ENCODE measurements at places on chromosomes 16 and 17.
A peak's percentile ranks its signal among the peaks of the same experiment; 100 is the strongest.

DNA sequence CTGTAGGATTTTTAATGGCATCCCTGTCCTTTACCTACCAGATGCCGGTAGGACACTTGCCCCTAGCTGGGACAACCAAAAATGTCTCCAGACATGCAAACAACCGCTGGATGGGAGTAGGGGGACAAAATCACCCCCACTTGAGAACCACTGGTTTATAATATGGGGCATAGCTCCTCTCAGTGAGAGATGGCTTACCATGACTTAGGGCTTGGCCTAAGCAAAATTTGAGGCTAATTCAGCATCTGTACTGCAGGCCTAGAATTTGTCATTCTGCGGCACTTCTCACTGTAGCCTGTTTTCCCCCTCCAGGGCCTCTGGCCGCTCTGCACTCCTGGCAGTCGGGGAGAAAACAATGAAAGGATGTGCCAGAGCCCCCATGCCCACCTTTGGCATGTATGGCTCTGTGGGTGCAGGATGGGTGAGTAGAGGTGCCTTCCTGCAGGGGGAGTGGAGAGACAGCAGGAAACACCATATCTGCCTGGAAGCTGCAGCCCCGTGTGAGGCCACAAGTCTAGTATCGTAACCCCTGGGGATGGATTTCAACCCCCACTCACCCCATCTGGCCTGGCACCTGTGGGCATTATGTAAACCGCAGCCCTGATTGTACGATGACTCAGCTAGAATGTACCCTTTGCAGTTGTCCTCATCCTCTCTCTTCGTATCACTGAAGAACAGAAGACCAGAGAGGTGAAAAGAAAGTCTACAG lies 268.1 kb downstream of the SOX9 start:
- DNase-seq = no peak

GRCh38 chr17:42598905-42599304 lies 10.3 kb downstream of the RETREG3 start:
- no peak for DNase-seq

DNA sequence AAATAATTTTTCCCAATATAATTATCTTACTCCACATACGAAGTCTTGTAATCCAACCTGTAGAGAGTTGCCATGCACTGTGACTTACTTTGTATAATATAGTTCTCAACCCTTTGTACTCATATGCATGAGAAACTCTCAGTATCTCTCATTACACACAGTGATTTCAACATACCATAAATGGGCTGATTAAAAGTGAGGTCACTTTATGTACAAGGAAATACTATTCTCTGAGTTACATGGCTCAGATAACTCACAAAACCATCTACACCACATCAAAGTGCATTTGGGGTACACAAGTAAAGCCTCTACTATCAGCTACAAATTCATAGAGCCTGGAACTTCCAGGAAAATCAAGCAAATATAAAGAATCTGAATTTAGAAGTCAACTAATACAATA lies 27.9 kb downstream of the SLFN12 start:
- DNase-seq = peak; percentile 58

DNA sequence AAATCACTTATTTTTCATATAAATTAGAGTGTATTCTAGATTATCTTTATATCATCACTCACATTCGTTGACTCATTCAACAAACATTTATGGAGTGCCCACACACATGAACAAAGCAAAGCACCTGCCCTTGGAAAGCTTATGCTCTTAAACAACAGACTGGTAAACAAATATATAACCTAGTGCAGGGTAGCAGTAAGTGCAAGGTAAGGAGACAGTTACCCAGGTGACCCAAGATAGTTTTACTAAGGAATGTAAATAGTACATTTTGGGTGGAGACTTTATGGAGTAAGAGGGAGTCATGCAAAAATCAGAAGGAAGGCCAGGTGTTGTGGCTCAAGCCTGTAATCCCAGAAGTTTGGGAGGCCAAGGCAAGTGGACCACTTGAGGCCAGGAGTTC lies 40.4 kb upstream of the HELZ start:
- DNase-seq = no peak

- no peak for DNase-seq
Measured at GRCh38 chr17:5535436-5535835, 48.9 kb downstream of the NLRP1 start.

DNA sequence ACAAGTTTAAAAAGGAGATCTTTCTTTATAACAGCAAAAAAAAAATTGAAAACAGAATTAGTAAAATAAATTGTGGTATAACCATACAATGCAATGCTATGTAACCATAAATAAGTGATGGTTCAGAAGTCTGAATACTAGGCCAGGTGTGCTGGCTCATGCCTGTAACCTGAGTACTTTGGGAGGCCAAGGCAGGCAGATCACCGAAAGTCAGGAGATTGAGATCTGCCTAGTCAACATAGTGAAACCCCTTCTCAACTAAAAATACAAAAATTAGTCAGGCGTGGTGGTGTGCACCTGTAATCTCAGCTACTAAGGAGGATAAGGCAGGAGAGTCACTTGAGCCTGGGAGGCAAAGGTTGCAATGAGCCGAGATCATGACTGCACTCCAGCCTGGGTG lies 34.6 kb downstream of the CCT6B start:
- DNase-seq = no peak

- DNase-seq = peak; percentile 34
Measured at GRCh38 chr16:11556945-11557720, 29.6 kb downstream of the LITAF start.

DNA sequence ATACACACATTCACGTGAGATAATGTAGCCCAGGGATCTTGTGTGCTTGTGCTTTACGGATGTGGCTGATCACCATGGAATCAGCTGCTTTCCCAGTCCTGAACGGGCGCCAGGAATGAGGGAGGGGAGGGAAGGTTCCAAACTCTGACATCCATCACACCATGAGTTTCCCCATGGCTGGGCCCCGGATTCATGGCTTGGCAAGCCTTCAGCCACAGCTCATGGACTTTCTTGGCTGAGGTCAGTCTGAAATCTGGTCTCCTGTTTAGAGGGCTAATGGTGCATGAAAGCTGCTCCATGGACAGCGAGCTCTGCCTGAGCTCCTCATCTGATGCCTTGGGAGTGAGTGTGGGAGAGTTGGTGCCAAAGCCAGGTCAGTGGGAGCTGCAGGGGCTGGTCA lies 767.6 kb upstream of the EEF2KMT start:
- no peak for DNase-seq

- DNase-seq = no peak
Measured at GRCh38 chr16:5490499-5490898, 392.9 kb upstream of the EEF2KMT start.

- DNase-seq = no peak
Measured at GRCh38 chr17:63250830-63251229, 195.3 kb downstream of the CYB561 start.

DNA sequence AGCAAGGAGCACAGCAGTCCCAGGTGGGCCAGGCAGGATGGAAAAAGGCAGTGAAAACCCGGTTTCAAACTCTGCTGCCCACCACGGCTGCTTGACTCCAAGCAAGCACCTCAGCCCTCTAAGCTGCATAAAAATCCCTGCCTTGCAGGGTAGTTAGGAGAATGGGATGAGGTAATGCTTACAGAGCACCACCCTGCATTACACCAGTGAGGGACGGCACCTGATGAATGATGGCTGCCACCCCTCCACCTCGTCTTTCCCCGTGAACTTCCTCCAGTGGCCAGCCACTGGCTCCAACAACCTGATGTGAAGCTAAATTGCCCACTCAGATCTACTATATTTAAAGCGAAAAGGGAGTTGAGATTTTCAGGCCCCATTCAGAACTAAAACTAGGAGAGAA lies 21.3 kb downstream of the MIEF2 start:
- no peak for DNase-seq

DNA sequence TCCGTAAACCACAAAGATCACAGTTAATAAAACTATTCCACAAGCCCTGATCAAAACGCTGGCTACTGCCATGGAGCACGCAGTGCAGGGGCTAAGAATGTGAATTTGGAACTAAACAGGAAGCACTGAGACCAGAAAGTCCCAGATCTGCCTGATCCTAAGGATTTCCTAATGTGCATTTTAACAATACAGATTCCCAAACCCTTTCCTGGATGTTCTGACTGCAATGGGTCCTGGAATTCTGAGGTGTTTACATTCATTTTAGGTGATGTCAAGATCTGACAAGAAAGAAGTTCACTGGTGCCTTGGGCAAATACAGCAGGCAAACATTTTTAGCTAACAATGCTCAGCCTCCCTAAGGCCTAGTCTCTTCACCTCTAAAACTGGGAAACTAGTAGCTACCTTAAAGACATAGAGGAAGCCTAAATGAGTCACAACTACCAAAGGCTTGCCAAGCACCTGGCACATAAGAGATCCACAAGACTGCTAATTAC lies 10.3 kb downstream of the NSMCE1 start:
- no peak for DNase-seq

DNA sequence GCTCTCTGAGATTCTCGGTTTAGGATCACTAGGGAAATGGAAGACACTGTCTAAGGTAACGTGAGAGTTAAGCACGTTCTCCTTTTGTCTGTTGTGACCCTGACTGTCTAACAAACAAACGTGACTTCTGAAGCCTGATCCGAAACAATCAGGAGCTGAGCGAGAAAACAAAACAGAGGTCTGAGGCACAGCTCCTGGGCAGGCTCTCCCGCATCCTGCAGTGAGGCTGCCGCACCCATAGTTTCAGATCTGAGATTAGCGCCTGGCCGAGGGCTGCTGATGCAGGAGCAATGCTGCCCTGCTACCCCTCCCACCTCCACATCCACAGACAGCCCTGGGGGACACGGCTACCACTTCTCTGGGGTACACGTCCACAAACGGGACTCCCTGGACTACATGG lies 46.7 kb downstream of the RNF157 start:
- DNase-seq = peak; percentile 35

DNA sequence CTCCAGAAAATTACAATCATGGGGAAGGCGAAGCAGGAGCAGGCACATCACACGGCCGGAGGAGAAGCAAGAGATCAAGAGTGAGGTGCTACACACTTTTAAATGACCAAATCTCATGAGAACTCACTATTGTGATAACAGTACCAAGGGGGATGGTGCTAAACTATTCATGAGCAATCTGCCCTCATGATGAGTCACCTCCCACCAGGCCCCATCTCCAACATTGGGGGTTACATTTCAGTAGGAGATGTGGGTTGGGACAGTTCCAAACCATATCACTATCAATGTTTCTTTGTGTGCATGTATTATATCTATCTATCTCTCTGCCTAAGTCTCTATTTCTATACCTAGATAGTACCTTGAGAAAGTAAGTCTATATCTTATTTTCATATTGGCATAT lies 724.8 kb downstream of the CDH11 start:
- DNase-seq = no peak

- no peak for DNase-seq
Measured at GRCh38 chr16:62732092-62732491, 695.9 kb upstream of the CDH8 start.

DNA sequence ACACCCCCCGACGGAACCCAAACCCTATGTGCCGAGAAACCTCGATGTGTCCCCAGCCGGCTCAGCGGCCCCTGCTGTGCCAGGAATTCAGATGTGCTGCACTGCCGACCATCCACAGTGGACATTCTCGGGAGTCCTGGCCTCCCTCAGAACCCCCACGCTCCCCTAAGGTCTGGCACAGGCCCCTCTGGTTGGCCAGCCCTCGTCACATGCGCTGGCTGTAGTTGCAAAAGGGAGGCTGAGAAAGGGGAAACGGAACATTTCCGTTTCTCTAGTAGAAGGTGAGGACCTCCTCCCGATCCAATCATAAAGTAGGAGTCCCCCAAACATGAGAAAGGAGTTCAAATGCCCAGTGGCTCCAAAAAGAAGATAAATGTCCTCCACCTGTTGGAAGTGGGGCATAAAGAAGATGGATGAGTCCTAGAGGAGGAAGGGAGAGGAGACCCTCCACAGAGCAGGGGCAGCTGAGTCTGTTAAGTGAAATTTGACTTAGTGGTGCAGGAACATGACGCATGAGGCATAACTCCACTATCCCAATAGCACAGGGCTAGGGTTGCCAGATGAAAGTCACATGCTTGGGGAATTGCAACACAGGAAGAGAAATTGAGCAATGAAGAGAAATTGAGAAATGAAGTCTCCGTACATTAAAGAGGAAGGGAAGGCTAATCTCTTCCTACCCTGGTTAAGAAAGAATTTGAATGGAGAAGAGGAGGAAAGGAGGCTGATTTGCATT lies 49.3 kb upstream of the WSB1 start:
- DNase-seq = no peak

DNA sequence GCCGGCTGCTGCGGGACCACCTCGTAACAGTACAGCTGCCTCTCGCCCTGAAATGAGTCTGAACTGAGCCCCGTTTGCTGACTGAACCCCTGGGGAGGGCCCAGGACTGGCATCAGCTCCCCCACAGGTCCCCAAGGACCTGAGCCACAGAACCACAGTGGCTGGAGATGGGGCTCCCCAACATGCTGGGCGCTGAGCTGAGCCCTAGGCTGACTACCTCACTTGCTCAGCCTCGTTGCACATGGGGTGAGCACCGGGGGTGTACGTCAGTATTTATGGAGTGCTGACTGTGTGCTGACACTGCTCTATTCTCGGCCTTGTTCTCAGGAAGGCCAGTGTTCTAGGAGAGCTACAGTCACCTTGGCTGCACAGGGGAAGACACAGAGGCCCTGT lies 6.6 kb upstream of the VASN start:
- no peak for DNase-seq

GRCh38 chr16:63426275-63426870 lies 1390.1 kb upstream of the CDH8 start:
- no peak for DNase-seq
